ENCODE measurements at places on chromosomes 16 and 17.

GRCh38 chr17:29597361-29598172 is 4.6 kb downstream of the ANKRD13B start:
- no peak for DNase-seq

GRCh38 chr16:17949141-17949981 is 387.2 kb downstream of the NPIPA8 start:
- DNase-seq: no peak

- DNase-seq: no peak
Measured at GRCh38 chr16:6498858-6499257, 833.8 kb upstream of the RBFOX1 start.

- no peak for DNase-seq
Measured at GRCh38 chr16:11210260-11210659, 45.7 kb downstream of the SOCS1 start.

- DNase-seq: no peak
Measured at GRCh38 chr17:31490019-31490650, 98.7 kb downstream of the RAB11FIP4 start.

GRCh38 chr17:35568561-35568960 is 7.9 kb upstream of the SLFN14 start:
- peak; percentile 29 for DNase-seq

- DNase-seq: no peak
Measured at GRCh38 chr17:6067060-6067459, 3.1 kb upstream of the WSCD1 start.

GRCh38 chr17:82212331-82213250 is at the start of gene CCDC57:
CCDC57 (minus strand) TSS chr17:82212842; CDS start chr17:82201944, 10,898 bp downstream.
- DNase-seq: peak; percentile 68

GRCh38 chr16:84611041-84611440 is 6.8 kb downstream of the COTL1 start:
- peak; percentile 58 for DNase-seq

GRCh38 chr17:75559958-75560533 is 27.6 kb upstream of the MYO15B start:
- DNase-seq: no peak
